Stimulated activated naive B cell treated with anti-CD40 and anti-IgM and Interleukin-4, amounts not matched to agents 10 μg/mL and 1 μg/mL and 100 μg/mL, for 72 hours (primary cell): ENCODE measurements at places on chromosomes 6 and 20.

GRCh38 chr6:30759575-30760239 is 15.4 kb upstream of the IER3 start:
- no peak for DNase-seq

- no peak for DNase-seq
Measured at GRCh38 chr6:142329486-142330113, 27.8 kb downstream of the ADGRG6 start.

DNA sequence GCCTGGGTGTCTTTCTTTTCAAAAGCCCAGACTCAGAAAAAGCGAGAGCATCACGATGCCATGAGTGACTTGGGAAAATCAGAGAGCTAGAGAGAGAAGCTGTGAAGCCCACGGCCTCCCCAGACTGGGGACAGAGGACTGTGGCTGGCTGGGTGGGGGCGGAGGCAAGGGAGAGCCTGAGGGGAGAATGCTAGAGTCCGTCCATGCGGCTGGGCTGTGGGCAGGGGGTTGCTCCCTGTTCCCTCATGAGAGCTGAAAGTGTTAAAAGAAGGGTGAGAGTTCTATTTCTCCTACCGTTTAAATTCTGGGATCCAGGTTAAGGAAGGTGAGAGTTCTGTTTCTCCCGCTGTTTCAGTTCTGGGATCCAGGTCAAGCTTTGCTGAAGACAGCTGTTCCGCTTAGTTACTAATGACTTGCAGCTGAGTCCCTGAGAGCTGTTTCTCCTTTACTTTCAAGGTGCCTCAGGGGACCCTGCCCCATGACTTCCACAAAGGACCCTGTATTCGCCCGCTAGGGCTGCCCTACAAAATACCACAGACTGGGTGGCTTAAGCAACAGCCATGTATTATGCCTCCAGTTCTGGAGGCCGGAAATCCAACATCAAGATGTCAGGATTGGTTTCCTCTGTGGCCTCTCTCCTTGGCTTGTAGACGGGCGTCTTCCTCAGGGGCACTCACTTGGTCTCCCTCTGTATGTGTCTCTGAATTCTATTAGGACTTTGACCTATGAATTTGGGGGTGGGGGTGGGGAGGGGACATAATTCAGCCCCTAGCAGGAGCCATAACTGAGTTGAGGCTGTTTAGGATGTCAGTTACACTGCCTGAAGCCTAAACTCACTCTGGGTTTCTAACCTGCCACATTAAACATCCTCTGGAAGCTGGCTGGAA is 127.0 kb downstream of the PXDC1 start:
- DNase-seq = no peak

GRCh38 chr6:33417903-33418689 is at the start of gene CUTA:
TSS of gene CUTA (minus strand) at chr6:33418107. CDS start at chr6:33418000, 107 bp downstream.
- DNase-seq = peak; percentile 99

- DNase-seq = no peak
Measured at GRCh38 chr20:50348096-50348495, 157.5 kb downstream of the CEBPB start.

GRCh38 chr6:5172041-5172653 is 87.0 kb downstream of the PPP1R3G start:
- DNase-seq = no peak
